Activated T-cell treated with anti-CD3 and anti-CD28 coated beads, Interleukin-2, amount 50 U/mL, for 72 hours (primary cell): ENCODE measurements at places on chromosomes 7 and 10. TPM values are rescaled to one million over a fixed set of nuclear protein-coding genes. Genes with fewer than 3 reads are reported as not detected.

GRCh38 chr7:152424348-152425108 is 11.3 kb downstream of the KMT2C start:
- DNase-seq, result peak; percentile 25

GRCh38 chr7:10439027-10439426 is 534.6 kb upstream of the PHF14 start:
- DNase-seq, result no peak

- DNase-seq, result no peak
Measured at GRCh38 chr7:77823787-77824186, 25.2 kb downstream of the PHTF2 start.

GET4 gene
- total RNA-seq, result 33.8 TPM

MYO1G gene
- 595 TPM for total RNA-seq
